ENCODE measurements at places on chromosomes 12 and 14. TPM values are rescaled to one million over a fixed set of nuclear protein-coding genes. Genes with fewer than 3 reads are reported as not detected.

DNA sequence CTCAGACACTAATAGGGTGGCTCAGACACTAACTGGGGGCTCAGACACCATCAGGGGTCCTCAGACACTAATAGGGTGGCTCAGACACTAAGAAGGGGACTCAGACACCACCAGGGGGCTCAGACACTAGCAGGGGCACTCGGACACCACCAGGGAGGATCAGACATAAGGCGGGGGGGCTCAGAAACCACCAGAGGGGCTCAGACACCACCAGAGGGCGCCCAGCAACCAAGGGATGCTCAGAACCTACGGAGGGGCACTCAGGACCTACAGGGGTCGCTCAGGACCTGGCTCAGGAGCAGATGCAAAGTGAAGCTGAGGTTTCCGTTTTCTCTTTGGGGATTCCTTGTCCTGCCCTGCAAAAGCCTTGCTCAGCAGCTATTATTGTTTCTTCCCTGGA, 448.5 kb downstream of the TMEM121 start:
- H3K4me1 ChIP-seq, result no peaks in the 10 kb centered on the region
- H3K36me3 ChIP-seq, result no peaks in the 10 kb centered on the region
- no peak for DNase-seq

DNA sequence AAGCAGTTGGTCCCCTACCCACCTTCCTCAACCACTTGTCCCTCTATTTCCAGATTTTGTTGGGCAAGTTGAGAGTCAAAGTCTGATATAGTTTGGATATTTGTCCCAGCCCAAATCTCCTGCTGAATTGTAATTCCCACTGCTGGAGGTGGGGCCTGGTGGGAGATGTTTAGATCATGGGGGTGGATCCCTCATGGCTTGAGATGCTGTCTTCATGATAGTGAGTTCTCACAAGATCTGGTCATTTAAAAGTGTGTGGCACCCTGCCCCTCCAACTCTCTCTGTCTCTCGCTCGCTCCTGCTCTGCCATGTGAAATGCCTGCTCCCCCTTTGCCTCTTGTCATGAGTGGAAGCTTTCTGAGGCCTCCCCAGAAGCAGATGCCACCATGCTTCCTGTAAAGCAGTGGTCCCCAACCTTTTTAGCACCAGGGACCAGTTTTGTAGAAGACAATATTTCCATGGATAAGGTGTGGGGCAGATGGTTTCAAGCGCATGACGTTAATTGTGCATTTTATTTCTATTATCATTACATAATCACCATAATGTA, 37.3 kb upstream of the BCL11B start:
- no peaks in the 10 kb centered on the region for H3K4me1 ChIP-seq
- no peaks in the 10 kb centered on the region for H3K27me3 ChIP-seq
- H3K36me3 ChIP-seq, result no peaks in the 10 kb centered on the region
- DNase-seq, result no peak
- no peak overlapping the region for H3K4me3 ChIP-seq

DNA sequence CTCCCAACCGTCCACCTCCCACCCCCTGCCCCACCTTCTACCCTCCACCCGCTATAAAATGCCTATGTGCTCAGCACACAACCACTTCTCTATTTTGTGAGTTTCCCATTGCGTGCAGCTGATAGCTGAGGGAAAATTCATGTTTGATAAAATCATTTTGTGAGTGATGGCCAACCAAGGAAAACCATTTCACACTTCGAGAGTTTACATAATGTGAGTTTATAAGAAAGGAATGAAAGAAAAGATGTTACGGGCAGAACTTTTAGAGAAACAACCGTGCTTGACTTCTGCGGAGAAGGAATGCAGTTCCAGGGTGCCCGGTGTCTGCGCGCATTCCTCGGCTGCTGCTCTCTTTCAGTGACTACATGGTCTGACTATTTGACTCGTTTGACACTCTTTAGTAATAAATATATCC, 140.9 kb downstream of the EFCAB11 start:
- peak overlapping the region; percentile 60 for H3K27ac ChIP-seq
- H3K36me3 ChIP-seq, result no peaks in the 10 kb centered on the region
- H3K27me3 ChIP-seq, result no peaks in the 10 kb centered on the region
- peaks cover 30% of the 10 kb centered on the region for H3K4me1 ChIP-seq
- peak overlapping the region; percentile 40 for H3K4me3 ChIP-seq

DNA sequence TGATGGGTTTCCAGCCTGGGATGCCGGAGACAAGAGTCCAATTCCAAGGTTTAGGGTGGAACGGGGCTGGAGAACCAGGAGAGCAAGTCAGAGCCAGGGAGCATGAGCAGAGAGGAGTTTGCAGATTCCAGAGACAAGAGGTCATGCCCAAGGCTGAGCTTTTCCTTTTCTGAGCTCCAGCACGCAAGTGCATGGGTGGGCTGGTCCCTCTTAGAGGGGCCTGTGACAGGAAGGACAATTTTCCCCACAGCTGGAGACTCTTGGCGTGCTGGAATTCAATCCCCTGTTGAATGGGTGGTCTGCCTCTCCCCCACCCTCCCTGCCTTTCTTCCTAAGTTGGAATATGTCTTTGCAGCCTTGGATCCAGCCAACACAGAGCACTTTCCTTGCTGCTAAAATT, 431.9 kb downstream of the BCL11B start:
- no peaks in the 10 kb centered on the region for H3K4me1 ChIP-seq
- H3K27me3 ChIP-seq, result no peaks in the 10 kb centered on the region
- DNase-seq, result no peak
- no peaks in the 10 kb centered on the region for H3K36me3 ChIP-seq

DNA sequence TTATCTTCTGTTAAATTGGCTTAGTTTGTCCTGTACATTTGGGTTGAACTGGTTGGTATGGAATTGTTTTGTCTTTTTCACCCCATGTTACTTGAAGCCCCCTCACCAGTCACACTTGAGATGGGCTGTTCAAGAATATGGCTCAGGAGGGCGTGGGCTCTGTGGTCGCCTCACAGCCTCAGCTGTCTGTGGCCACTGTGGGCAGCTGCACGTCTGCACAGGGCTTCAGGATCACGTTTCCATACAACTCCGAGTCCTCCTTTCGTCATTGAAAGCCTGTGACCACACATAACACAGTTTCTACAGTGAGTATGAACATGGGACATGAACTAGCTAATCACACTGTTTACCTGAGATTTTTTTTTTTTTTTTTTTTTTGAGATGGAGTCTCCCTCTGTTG, 81.3 kb downstream of the MOK start:
- no peak overlapping the region for H3K4me3 ChIP-seq
- H3K36me3 ChIP-seq, result 0 out of 2 replicates have a peak, but pooled peaks cover under 1% of the 10 kb centered on the region
- DNase-seq, result no peak
- no peaks in the 10 kb centered on the region for H3K27me3 ChIP-seq
- H3K4me1 ChIP-seq, result peaks cover 10% of the 10 kb centered on the region
- H3K27ac ChIP-seq, result no peak overlapping the region

GRCh38 chr12:97404543-97404942, 58.1 kb upstream of the RMST start:
- no peak overlapping the region for H3K4me3 ChIP-seq
- peak; percentile 43 for DNase-seq
- no peak overlapping the region for H3K27ac ChIP-seq
- no peaks in the 10 kb centered on the region for H3K27me3 ChIP-seq

- H3K27ac ChIP-seq, result peak overlapping the region; percentile 96
- DNase-seq, result peak; percentile 72
- H3K36me3 ChIP-seq, result no peaks in the 10 kb centered on the region
- peaks cover 12% of the 10 kb centered on the region for H3K4me1 ChIP-seq
- H3K4me3 ChIP-seq, result peak overlapping the region; percentile 90
Observed at GRCh38 chr14:67240168-67240932, 885 bp upstream of the PALS1 start.

- peaks cover 14% of the 10 kb centered on the region for H3K4me1 ChIP-seq
- no peak overlapping the region for H3K4me3 ChIP-seq
- H3K36me3 ChIP-seq, result no peaks in the 10 kb centered on the region
- no peak for DNase-seq
Observed at GRCh38 chr12:57370072-57370471, 60.8 kb downstream of the R3HDM2 start.

GRCh38 chr12:64894827-64895475, 70.5 kb downstream of the TBC1D30 start:
- peak; percentile 64 for DNase-seq
- H3K4me1 ChIP-seq, result peaks cover 29% of the 10 kb centered on the region
- peak overlapping the region; percentile 65 for H3K27ac ChIP-seq
- H3K4me3 ChIP-seq, result peak overlapping the region; percentile 20
- no peaks in the 10 kb centered on the region for H3K36me3 ChIP-seq

DNA sequence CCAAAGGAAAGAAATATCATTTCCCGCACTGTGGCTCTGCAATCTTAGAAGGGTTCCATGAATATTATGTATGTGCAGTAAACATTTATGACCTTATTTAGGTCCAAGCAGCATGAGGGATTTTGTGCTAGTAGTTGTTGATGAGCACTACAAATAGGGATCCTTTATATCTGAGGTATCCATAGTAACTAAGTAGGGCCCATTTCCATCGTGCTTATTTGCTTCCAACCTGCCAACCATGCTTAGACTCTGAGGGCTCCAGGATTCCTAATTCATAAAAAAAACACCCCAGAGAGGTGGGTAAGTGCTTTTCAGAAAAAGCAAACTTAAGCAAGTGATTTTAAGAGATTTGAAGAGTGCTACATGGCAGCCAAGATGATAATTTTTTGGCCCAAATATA, 39.7 kb downstream of the HMGA2 start:
- peaks cover 20% of the 10 kb centered on the region for H3K36me3 ChIP-seq
- no peak for DNase-seq
- peaks cover 36% of the 10 kb centered on the region for H3K4me1 ChIP-seq
- no peak overlapping the region for H3K27ac ChIP-seq

GRCh38 chr12:65779091-65779642, 45.1 kb upstream of the HMGA2 start:
- DNase-seq, result peak; percentile 29
- H3K27ac ChIP-seq, result 0 out of 2 replicates have a peak overlapping the region, but pooled peaks have one; percentile 5
- no peaks in the 10 kb centered on the region for H3K27me3 ChIP-seq

GRCh38 chr12:23463172-23463571, 486.3 kb downstream of the SOX5 start:
- H3K4me3 ChIP-seq, result no peak overlapping the region
- no peak overlapping the region for H3K27ac ChIP-seq
- H3K27me3 ChIP-seq, result no peaks in the 10 kb centered on the region
- DNase-seq, result no peak
- no peaks in the 10 kb centered on the region for H3K36me3 ChIP-seq
- H3K4me1 ChIP-seq, result no peaks in the 10 kb centered on the region

GRCh38 chr12:52918351-52918750, 13.5 kb upstream of the KRT8 start:
- H3K4me1 ChIP-seq, result no peaks in the 10 kb centered on the region
- H3K27ac ChIP-seq, result no peak overlapping the region
- H3K27me3 ChIP-seq, result no peaks in the 10 kb centered on the region
- DNase-seq, result no peak

GRCh38 chr12:109449845-109450532, 27.1 kb downstream of the KCTD10 start:
- peaks cover 16% of the 10 kb centered on the region for H3K4me1 ChIP-seq
- peaks cover 75% of the 10 kb centered on the region for H3K36me3 ChIP-seq
- no peak overlapping the region for H3K4me3 ChIP-seq

DNA sequence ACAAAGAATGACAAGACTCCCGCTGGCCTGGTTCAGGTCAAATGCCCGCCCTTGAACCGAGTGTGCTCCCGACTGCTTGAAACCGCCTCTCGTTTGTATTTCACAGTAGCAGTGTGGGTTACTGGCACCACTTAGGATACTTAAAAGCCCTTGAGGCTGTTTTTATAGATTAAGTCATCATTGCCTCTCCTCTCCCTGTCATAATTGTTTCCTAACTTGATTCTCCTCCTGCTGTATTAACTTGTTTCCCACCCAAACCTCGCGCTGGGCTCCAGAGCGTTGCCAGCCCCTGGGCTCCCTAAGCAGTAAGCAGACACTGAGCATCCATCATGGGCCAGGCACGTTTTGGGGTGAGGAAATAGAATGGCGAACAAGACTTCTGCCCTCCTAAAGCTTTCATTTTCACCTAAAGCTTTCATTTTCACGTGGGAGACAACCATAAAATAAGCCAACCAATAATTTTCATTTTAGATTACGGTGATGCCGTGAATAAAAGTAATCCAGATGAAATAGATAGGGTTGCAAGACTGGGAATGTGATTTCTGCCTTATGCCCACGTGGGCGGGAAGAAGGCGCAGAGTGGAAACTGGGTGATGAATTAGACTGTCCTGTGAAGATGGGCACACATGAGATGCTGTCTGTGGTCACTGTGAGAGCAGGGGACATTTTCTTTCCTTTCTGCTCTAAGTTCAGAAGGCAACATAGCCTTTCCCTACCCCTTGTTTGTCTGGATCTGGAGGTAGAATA, 97.5 kb downstream of the PPP2R5C start:
- no peaks in the 10 kb centered on the region for H3K27me3 ChIP-seq
- no peak for DNase-seq
- H3K4me1 ChIP-seq, result peaks cover 11% of the 10 kb centered on the region

GRCh38 chr14:93537951-93538350, 107.2 kb downstream of the UNC79 start:
- H3K4me1 ChIP-seq, result no peaks in the 10 kb centered on the region
- H3K27ac ChIP-seq, result no peak overlapping the region
- no peak for DNase-seq
- H3K27me3 ChIP-seq, result no peaks in the 10 kb centered on the region
- no peak overlapping the region for H3K4me3 ChIP-seq

DNA sequence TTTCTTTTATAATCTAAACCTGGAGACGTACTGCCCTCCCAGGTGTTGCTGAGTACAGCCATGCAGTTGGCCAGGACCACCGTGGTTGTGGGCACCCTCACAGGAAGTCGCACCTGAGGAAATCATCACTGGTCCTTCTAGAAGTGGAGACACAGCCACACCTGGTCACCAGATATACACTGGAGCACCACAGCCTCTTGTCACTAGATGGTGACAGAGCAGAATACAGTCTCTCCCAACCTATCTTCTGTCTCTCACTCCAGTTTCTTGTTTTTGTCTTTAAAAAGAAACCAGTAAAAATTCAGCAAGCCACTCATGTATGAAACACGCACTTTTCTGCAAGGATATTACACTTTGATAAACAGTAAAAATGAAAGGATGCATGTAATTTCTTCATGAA, 43.1 kb upstream of the GPHB5 start:
- H3K4me3 ChIP-seq, result no peak overlapping the region
- no peak overlapping the region for H3K27ac ChIP-seq
- DNase-seq, result no peak
- no peaks in the 10 kb centered on the region for H3K36me3 ChIP-seq
- no peaks in the 10 kb centered on the region for H3K27me3 ChIP-seq

- no peaks in the 10 kb centered on the region for H3K36me3 ChIP-seq
- no peaks in the 10 kb centered on the region for H3K4me1 ChIP-seq
- H3K4me3 ChIP-seq, result no peak overlapping the region
- DNase-seq, result peak; percentile 14
Observed at GRCh38 chr12:127822809-127823411, 444.1 kb upstream of the TMEM132C start.

The SENP1 gene
- total RNA-seq, result 28.6 TPM

The FOXA1 gene
- total RNA-seq, result not detected

The GLIPR1L2 gene
- 1.6 TPM for total RNA-seq

The AKAP6 gene
- total RNA-seq, result 14.3 TPM

The GDF11 gene
- total RNA-seq, result 2.1 TPM

The KRT85 gene
- not detected for total RNA-seq

The PPP1R36 gene
- not detected for total RNA-seq

The EIF2S3B gene
- 4.9 TPM for total RNA-seq

The PEBP1 gene
- total RNA-seq, result 217 TPM

All from GM23248 (cell line).